ENCODE measurements at places on chromosomes 4 and X.

DNA sequence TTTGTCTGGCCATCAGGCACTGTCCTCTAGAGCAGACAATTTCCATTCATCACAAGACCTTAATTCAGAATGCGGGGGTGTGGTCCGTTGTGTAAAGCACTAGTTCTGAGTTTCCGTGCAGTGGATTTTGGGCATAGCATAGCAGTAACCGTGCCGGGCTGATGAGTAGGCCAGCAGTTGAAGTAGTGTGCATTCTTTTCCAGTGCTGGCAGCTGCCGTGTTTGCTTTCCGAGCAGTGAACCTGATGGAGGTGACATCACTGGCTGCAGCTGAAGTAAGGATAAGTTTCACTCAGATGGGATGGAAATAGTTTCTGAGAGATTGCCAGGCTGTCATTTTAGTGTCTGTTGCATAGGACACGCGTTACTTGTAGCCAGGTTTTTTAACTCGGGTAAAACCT lies 107.0 kb upstream of the STIM2 start:
- DNase-seq, result no peak

DNA sequence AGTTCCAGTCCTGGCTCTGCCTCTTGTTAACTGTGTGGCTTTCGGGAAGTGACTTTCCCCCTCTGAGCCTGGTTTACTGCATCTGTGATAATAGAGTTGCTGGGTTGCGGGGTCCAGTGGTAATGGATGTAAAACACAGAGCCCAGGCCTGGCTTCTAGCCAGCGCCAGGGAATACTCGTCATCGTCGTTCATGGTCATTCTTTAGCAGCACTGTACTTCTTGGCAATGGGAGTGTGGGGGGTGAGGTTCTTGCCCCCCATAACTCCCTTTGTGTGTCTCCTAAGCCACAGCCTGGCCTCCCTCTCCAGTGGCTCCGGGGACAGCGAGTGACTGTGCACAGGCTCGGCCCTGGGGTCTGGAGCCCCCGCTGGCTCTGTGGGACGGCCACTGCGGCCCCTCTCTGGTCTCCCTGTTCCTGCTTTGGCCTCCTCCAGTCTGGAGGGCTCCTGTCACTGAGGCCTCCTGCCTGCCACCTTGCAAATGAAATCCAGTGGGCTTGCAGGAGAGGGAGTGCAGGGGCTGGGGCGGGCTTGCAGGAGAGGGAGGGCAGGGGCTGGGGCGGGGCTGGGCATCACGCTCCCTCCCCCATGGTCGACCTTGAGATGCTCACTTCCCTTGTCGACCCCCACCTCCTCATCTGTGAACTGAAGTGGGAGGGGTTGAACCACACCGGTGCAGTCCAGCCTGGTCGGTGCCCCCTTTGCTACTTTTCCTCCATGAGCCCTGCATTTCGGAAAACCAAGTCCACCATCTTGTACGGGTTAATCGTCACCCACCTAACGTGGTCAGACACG lies 13.2 kb downstream of the PSAPL1 start:
- no peak for DNase-seq

GRCh38 chrX:69195192-69195591 lies 29.9 kb upstream of the PJA1 start:
- DNase-seq, result no peak

DNA sequence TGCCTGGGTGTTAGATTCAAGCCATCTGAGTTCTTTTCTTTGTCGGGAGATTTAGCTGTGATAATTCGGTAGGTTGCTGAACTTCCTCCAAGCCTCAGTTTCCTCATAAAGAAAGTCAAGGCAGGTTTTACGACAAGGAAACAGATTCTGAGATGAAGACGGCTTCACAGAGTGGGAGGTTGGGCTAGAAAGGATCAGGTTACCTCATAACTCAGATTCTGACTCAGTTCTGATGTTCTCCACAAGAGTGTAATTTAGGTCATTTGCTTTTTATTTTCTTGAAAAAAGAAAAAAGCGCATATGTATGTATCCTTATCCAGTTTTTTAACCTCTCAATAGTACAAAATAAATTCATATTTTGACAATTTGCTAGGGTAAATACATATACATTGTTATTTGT lies 47.2 kb upstream of the ELOVL6 start:
- no peak for DNase-seq

DNA sequence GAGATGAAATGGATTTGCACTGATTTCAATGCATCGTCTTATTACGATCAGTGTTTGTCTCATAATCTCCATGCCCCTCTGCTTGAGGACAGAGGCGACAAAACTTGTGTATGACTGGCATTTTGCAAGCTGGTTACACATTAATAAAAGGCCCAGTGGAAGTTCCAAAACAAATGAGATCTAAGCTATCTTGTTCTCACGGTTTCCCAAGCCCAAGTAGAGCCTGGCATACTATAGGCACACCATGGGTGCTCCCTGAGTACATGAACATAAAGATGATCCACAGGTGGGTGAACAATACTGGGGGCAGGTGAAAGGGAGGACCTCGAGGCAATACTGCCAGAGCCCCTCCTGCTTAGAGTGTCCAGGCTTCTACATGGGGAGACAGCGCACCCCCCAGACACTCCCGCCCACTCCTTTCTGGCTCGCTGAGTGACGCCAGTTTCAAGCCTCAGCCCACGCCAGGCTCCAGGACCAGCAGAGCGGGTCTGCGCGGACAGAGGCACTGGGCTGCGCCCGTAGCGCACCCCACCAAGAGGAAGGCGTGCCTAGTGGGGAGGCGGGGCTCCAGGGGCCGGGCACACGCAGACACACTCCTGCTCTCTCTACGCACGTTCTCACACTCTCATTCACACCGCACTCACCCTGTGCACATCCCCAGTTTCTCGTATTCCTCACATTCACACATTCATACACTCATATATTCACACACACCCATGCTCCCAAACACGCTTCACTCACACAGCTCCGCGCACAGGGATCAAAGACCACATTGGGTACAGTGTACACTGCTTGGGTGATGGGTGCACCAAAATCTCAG lies 8.9 kb upstream of the GSX2 start:
- DNase-seq, result no peak

GRCh38 chrX:32520789-32521188 lies 690.6 kb downstream of the DMD start:
- no peak for DNase-seq

DNA sequence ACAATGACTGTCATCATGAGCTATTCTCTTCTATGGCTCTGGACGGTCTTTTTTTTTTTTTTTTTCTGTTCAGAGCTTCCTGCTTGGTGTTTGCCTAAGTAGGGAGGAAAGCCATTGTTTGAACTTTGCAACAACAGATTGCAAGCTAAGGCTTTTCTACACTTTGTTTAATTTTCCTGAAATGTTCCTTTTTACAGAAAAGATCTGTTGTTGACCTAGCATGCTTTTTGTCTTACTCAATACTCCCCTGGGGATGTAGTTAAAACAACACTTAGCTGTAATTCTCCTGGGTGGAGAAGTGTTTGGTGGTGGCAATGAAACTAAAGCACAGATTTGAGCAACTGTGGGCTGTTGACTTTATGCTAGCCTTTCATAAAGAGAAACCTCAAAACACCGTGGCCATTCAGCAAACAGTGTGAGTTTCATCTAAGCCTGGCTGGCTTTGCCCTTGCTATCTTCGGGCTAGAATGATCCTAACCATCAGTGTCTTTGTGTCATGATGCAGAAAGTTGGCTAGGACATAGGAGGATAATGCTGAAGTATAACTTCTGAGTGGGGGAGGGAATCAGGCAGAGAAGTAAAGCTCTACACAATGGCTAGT lies 110.5 kb downstream of the ANXA3 start:
- no peak for DNase-seq

DNA sequence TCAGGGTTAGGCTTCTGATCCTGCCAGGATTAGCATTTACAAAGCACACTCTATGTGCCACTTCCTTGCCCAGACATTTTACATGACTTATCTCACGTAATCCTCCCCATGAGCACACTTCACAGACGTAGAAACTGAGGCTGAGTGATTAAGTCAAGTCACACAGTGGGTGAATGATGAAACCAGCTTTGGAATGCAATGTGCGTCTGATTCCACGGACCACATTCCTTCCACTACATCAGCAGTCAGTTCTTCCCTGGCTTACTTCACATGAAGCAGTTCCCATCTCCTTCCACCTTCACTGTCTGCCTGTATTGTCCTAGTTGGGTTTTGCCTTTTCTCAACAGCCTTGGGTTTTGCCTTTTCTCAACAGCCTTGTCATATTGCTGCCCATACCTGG lies 134.3 kb upstream of the PPARGC1A start:
- DNase-seq, result no peak

GRCh38 chr4:73967866-73968265 lies 14.0 kb downstream of the PF4 start:
- no peak for DNase-seq

- no peak for DNase-seq
Measured at GRCh38 chr4:139403462-139403861, 50.5 kb upstream of the RAB33B start.

- no peak for DNase-seq
Measured at GRCh38 chrX:110657073-110657472, 138.5 kb downstream of the CHRDL1 start.

GRCh38 chrX:87518504-87518903 lies 902 bp downstream of the KLHL4 start:
- DNase-seq, result no peak

GRCh38 chr4:78565971-78566372 lies 14.4 kb downstream of the ANXA3 start:
- no peak for DNase-seq

DNA sequence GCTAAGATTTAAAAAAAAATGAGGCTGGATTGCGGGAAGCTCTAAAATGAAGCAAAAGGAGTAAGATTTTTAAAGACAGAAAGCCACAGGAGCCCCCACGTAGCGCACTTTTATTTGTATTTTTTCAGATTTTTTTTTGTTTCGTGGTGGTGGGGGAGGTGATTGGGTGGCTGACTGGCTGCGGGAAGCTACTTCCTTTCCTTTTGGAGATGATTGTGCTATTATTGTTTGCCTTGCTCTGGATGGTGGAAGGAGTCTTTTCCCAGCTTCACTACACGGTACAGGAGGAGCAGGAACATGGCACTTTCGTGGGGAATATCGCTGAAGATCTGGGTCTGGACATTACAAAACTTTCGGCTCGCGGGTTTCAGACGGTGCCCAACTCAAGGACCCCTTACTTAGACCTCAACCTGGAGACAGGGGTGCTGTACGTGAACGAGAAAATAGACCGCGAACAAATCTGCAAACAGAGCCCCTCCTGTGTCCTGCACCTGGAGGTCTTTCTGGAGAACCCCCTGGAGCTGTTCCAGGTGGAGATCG lies 908 bp downstream of the PCDH10 start:
- no peak for DNase-seq

DNA sequence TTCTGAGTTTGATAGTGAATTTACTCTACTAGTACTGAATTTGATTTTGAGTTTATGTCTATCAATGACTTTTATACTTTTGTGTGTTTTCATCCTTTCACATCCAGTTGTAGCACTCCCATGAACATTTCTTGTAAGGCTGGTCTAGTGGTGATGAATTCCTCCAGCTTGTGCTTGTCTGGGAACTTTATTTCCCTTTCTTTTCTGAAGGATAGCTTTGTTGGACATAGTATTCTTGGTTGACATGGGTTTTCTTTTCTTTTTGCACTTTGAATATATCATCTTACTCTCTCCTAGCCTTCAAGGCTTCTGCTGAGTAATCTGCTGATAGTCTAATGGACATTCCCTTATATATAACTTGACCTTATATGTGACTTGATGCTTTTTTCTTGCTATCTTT lies 32.5 kb upstream of the IL2 start:
- no peak for DNase-seq

Measured in NK-92 treated with Interleukin-12 subunit alpha and Interleukin-12 subunit beta, amount 100 ng/mL, for 24 hours (cell line).